ENCODE measurements at places on chromosomes 5 and 9.

- DNase-seq, result no peak
These were observed 446.2 kb upstream of the RIOK2 start for GRCh38 chr5:97629276-97629675.

- no peak for DNase-seq
These were observed 60.2 kb downstream of the FBXW11 start for GRCh38 chr5:171946000-171946781.

DNA sequence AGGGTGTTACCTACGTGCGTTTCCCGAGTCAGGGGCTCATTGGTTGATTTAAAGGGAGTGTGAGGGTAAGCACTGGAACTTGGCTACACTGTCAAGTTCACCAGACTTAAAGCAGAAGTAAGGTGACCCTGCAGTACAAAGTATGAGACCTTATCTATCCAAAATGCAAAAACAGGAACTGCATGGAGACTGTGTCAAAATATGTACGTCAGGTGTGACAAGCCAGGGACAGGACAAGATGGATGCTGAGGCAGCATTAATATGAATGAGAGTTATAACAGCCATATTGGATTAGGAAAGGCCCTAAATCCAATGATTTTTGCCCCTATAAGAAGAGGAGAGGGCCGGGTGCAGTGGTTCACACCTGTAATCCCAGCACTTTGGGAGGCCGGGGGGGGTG is 15.4 kb upstream of the SUSD3 start:
- DNase-seq, result no peak

DNA sequence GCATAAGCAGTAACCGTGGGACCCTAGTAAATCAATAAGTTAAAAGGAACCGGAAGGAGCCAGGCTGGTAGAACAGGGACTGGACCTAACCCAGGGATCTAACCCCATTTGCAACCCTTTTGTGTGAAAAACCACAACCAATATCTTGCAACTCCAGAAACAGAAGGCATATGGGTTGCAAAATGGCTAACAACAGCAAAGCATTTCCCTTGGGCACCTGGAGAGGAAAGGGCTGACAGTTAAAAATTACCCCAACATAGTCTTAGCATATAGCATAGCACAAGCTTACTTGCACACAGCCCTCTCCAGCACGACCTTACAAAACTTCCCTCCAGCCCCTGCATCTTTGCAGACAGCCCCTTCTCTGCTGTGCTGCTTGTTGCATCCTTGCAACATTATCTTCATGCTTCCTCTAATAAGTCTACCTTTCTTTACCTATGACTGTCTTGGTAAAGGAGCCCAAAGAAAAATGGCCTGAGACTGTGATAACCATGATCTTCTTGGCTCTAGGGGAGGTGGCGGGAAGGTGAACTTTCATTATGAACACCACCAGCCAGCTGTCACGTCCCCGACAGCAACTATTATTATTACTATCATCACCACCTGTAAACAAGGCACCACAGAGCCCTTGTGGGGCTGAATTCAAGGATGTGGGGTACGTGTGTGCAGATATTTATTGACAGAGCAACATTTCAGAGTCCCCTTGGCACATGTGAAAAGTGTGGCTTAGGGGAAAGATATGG is 49.8 kb downstream of the PRRC1 start:
- no peak for DNase-seq

DNA sequence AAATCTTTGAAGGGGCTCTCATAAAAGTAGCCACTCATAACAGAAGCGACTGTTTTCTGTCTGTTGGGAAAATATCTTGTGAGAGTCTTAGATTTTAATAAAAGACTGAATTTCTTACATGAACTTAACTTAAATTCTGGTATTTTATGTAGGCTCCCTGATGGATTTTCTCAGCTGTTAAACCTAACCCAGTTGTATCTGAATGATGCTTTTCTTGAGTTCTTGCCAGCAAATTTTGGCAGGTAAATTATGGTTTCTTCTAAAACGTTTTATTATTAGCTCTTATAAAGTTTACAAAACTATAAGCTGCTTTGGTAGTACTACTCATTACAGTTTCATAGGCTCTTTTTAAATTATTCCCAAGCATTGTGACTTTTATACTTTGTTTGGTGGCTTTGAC is 87.0 kb downstream of the ERBIN start:
- DNase-seq, result no peak

DNA sequence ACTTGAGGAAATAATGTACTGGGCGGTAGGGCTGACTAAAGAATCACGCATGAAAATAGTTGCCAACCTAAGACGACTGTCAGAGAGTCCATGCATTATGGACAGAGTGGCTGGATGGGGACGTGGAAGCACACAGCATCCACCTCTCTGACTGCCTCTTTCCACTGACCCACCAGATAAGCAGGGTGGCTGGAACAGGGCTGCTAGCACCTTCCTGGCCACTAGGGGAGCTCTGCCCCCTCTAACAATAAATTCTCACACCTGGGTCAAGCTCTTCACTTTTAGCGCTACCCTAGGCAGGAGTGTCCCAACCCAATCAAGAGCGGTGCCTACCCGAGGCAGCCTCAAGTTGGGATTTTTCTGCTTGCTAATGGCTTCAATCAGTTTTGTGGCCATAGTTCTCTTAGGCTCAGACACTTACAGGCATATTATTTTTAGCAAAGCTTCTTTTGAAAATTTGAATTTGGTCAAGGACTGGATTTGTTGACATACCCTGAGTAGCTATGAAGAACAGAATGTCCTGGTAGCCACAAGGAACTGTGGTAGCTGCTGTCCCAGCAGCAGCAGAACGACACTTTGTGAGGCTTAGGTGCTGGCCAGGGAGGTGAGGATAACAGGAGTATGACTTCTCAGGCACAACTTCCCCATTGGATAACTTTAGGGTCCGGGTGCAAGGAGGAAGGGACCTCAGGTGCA is 6.9 kb upstream of the TPM2 start:
- no peak for DNase-seq

GRCh38 chr5:75891736-75892135 is 174.5 kb upstream of the POC5 start:
- DNase-seq, result no peak

DNA sequence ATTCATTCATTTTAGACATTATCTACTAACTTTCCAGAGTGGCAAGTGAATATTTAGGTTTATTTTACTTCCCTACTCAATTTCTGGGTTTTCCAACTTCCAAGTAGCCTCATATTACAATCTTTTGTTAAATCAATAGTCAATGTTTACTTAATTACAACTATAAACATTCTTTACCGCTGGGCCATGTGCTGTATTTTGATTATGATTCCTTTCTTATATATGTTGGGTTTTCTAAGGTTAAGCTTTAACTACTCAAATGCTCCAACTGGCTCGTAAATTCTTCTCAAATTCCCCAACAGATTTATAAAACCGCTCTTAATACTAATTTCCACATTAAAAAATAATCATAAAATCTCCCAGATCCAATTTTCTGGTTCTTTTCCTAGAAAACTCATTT is 110.1 kb upstream of the ABCA1 start:
- DNase-seq, result no peak

DNA sequence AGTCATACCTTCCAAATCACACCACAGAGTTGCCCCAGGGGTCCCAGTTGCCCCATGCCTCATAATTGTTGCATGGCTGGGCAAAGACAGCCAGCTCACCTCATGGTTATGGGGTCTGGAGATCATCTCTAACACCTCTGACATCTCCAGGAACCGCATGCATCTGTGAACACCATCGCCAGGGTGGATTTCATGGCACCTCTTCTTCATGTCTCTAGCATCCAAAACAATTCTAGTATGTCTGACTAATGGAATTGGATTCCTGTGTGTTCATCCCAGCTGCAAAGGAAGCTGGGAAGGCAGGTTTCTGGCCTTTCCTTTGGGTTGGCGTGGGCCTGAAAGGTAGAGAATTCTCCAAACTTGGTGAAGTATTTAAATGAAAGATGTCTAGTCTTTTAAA is 122.3 kb upstream of the ABCA1 start:
- no peak for DNase-seq

GRCh38 chr9:126403397-126403796 is 76.8 kb downstream of the MVB12B start:
- DNase-seq, result no peak

- no peak for DNase-seq
These were observed 336.3 kb downstream of the DMRT2 start for GRCh38 chr9:1386420-1386819.

- DNase-seq, result no peak
These were observed at the start of gene P4HA2 for GRCh38 chr5:132227485-132228240. P4HA2 (minus strand) TSS chr5:132227853; CDS start chr5:132218626, 9,227 bp downstream.

GRCh38 chr9:121689461-121690157 is 38.2 kb downstream of the DAB2IP start:
- DNase-seq, result no peak

DNA sequence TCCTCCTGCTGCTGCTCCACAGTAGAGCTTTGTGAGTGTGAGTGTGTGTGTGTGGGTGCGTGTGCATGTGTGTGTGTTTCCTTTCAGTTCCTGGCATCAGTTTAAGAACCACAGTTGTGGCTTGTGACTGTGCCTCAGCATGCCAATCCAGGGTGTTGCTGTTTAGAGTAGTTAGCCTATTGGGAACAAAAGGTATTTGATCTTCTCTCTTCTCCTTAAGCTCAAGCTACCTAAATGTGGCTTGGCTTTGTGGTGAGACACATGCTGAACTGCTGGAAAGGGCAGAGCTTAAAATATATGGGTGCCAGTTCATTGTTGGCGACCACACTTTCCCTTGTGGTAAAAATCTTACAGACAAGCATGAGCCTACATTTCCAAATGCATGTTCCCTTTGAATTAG is 116.6 kb upstream of the BNC2 start:
- no peak for DNase-seq

All from esophagus squamous epithelium (tissue), 5 donors.